Activated T-cell treated with anti-CD3 and anti-CD28 coated beads, Interleukin-2, amount 50 U/mL, for 72 hours (primary cell): ENCODE measurements at places on chromosomes 11 and 22.
A peak's percentile ranks its signal among the peaks of the same experiment; 100 is the strongest.

DNA sequence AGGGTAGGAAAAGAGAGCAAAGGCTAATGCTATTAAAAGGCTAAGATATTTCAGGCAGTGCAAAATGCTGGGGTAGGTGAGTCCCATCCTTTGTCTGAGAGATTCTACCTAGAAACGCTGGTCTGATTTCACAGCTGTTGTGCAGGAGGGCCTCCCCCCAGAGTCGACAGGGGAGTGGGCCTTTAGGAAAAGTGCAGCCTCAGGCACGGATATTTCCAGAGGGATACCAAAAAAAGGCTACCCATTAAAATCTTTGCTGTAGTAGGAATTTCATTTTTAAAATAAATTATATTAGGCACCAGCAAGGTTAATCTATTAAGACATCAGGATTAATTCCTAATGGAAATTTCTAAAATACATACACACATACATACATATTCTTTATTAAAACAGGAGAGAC is 280.5 kb downstream of the OPCML start:
- no peak for DNase-seq

DNA sequence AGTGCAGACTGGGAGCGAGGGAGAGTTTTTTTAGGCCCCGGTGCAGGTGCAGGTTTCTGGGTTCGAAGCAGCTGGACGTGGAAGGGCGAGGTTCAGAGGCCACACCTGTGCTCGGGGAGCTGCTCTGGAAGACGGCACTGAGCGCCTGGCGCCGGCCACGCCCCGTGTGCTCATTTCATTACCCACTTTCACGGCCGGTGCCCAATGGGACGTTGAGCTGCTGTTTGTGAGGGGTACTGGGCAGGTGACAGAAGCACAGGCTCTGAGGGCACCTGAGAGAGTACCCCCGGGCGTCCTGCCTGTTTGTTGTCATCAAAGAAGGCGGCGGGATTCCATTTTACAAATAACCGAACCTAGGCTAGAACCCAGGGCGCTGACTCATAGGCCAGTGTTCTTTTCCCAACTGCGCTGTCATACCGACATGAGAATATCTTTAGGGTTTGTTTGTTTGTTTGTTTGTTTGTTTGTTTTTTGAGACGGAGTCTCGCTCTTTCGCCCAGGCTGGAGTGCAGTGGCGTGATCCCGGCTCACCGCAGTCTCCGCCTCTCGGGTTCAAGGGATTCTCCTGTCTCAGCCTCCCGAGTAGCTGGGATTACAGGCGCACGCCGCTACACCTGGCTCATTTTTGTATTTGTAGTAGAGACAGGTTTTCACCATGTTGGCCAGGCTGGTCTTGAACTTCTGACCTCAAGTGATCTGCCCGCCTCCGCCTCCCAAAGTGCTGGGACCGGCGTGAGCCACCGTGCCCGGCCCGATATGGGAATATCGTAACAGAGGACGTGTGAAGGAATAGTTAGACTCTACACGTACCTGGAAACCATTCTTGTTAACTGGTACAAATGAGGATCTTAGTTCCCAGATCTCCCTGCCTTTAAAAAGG is 16.6 kb upstream of the SPTBN2 start:
- peak; percentile 64 for DNase-seq

DNA sequence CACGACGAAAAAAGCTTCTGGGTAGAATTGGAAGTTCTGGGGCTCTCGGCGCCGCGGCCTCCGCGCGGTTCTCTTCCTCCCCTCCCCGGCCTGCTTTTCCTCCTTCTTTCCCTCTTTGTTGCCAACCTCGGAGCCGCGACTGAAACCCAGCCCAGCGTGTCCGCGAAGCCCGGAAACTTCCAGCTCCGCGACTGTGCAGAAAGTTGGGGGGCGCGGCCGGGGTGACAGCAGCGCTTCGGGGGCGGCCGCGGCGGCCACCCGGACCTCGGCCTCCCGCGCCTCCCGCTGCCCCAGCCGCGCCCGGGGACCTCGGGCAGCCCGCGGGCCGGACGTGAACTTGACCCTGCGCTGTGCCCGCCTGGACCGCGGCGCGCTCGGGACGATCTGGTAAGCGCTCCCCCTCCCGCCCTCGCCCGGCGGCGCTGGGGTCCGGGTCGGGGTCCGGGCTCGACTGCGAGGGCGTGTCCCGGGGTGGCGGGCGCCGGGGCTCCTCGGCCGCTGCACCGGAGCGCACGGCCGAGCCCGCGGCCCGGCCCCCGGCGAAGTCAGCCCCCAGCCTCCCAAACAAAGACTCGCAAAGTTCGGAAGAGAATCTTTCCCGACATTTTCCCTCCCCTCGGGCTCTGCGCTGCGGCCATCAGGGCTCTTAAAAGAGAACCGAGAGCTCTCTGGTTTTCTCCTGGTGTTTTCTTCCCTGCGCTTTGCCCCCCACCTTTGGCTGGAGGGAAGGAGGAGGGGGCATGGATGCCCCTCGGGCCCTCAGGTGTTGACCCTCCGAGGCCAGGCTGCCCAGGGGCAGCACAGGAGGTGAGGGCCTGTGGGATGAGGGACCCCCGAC is 67.9 kb upstream of the WNT7B start:
- DNase-seq = peak; percentile 63

DNA sequence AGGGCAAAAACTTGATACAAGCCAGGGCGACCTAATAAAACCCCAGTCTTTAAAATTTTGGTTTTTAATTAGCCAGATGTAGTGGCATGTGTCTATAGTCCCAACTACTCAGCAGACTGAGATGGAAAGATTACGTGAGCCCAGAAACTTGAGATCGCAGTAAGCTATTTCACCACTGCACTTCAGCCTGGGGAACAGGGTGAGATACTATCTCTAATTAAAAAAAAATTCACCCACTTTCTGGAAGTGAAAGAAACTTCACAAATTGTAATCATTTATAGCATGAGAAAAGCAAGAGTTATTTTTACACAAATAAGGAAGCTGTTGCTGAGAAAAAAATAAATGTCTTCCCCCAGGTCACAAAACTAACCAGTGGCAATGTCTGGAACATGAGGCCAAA is 882 bp upstream of the GLYATL2 start:
- DNase-seq = no peak

GRCh38 chr11:113311536-113311935 is 2.8 kb upstream of the TTC12 start:
- DNase-seq = no peak

GRCh38 chr11:74367881-74368280 is 30.4 kb downstream of the PGM2L1 start:
- DNase-seq = no peak

- DNase-seq = no peak
These were observed 21.0 kb upstream of the GNB1L start for GRCh38 chr22:19875531-19876313.

GRCh38 chr11:132874638-132875037 is 657.7 kb downstream of the OPCML start:
- no peak for DNase-seq

GRCh38 chr22:11042116-11042515 is 4485.9 kb upstream of the OR11H1 start:
- DNase-seq = no peak

DNA sequence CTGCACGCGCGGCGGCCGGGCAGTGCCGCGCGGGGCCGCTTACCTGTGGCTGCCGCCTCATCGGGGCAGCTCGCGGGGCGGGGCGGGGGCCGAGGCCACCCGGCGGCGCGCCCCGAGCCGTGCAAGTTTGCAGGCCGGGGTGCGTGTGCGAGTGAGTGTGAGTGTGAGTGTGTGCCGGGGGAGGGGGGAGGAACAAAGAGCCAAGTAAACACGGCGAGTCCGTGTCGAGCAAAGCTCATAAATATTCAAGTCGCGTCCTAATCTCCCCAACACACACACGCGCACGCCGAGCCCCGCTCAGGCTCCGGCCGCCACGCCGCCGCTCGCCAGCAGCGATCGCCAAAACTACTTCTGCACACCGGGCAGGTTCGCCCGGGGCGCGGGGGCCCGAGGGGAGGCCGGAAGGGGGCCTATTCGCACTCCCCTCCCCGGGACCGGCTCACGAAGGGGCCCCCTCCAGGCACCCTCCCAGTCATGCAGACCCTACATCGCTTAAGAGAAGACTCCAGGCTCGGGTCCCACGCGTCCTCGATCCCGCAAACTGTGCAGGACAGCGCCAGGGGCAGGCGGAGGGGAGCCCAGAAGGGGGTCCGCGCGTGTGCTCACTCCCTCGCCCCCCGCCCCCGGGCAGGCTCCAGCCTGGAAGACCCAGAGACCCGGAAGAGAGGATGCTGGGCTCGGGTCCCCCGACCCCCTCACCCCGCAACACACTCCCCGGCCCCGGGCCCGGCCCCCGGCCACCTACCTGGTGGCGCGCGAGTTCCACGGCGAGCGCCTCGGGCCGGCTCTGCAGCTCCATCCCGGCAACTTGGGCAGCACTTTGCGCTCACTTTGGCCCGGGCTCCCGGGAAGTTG is 827 bp downstream of the PHF21B start:
- DNase-seq = peak; percentile 15

GRCh38 chr11:101428918-101429317 is 154.9 kb downstream of the TRPC6 start:
- no peak for DNase-seq

GRCh38 chr11:92791886-92792285 is 177.6 kb upstream of the MTNR1B start:
- DNase-seq = no peak

GRCh38 chr11:111329306-111330204 is 31.2 kb downstream of the POU2AF3 start:
- DNase-seq = no peak

DNA sequence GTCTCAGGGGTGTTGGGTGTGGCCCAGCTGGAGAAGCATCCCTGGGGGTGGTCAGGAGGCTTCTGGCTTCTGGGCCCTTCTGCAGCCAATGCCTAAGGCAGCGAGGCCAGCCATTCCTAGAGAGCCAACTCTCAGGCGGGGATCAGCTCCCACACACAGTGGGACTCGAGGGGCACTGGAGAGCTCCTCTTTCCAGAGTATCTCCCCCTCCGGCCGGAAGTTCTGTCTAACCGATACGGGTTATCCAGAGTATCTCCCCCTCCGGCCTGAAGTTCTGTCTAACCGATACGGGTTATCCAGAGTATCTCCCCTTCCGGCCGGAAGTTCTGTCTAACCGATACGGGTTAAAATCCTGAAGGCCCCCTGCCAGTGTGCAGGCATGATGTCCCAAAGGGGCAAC is 71.2 kb upstream of the B3GAT1 start:
- no peak for DNase-seq

- DNase-seq = no peak
These were observed 191.6 kb upstream of the CCDC90B start for GRCh38 chr11:83477772-83478171.

GRCh38 chr22:23744001-23744400 is 6.9 kb downstream of the ZNF70 start:
- no peak for DNase-seq

GRCh38 chr11:128506356-128506755 is 81.0 kb downstream of the ETS1 start:
- no peak for DNase-seq

DNA sequence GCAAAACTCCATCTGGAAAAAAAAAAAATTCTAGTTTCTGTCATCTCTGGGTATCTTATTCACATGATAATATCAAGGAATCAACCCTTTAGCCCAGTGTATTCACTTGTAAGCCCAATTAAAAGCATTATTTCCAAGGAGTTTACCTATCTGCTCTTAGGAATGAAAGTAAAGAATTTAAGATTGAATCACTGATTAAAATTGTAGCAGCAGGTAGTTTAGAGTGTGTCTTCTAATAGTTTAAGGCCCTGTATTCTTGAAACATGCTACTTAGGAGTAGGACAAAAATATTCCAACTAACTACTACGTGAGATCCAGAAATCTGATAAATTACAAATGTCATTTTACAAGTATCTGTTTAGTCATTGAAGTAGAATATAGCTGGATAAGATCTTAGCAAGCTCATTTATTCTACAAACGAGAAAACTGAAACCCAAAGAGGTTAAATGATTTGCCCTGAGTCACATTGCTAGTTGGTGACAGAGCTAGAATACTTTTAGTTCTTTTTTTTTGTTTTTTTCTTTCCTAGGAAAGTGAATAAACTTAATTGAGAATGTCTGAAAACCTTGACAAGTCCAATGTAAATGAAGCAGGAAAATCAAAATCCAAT is 4.0 kb downstream of the TCP11L1 start:
- DNase-seq = no peak

- DNase-seq = no peak
These were observed 11.0 kb downstream of the ZNRF3 start for GRCh38 chr22:28894334-28894733.

- DNase-seq = no peak
These were observed 19.1 kb upstream of the TP53I11 start for GRCh38 chr11:44969651-44970252.

- DNase-seq = no peak
These were observed 35.7 kb upstream of the MICAL2 start for GRCh38 chr11:12074529-12075195.

DNA sequence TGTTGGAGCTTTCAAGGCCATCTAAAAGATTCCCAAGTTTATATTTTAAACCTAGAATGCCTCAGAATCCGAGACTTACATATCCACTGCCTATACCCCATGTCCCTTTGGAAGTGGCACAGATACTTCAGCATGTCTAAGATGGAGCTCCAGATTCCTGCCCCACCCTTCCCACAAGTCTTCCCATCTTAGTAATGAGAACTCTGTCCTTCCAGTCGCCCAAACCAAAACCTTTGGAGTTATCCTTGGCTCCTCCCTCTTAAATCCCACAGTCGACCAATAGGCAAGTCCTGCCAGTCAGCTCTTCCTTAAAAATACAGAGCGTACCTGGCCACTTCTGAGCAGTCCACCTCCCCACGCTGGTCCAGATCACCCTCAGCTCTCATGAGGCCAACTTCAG is 4.3 kb downstream of the POLD4 start:
- no peak for DNase-seq

- DNase-seq = no peak
These were observed 166.2 kb downstream of the PGR start for GRCh38 chr11:100963375-100963774.

DNA sequence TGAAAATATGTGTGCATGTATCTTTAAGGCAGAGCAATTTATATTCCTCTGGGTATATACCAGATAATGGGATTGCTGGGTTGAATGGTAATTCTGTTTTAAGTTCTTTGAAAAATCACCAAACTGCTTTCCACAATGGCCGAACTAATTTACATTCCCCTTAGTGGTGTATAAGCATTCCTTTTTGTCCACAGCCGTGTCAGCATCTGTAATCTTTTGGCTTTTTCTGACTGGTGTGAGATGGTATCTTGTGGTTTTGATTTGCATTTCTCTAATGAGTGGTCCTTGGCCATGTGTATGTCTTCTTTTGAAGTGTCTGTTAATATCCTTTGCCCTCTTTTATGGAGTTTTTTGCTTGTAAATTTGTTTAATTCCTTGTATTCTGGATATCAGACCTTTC is 24.3 kb downstream of the CCDC15 start:
- DNase-seq = no peak

DNA sequence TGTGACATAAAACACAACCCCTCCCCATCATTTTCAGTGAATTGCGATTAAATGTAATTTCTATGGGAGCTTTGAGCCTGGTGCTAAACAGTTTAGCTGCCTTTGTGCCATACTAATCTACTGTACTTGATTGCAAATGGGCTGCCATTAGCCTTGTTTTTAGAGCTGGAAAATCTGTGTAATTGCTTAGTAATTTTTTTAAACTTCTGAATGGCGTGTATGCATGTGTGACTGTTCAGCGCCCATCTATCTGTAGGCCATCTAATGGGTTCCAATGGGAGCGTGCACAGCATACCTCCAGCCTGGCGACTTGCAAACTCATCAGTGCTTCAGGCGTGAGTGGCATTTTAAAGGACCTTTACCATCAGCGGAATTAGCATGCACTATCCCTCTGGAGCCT is 142.7 kb upstream of the KIRREL3 start:
- no peak for DNase-seq

- DNase-seq = no peak
These were observed 455.7 kb downstream of the RAB38 start for GRCh38 chr11:87719326-87720073.
